Mesenteric fat pad (tissue), 1 donor: ENCODE measurements at places on chromosomes 6 and 20.
A peak's percentile ranks its signal among the peaks of the same experiment; 100 is the strongest.

GRCh38 chr6:43715056-43715788 is 27.6 kb upstream of the MRPS18A start:
- no peak for DNase-seq

GRCh38 chr20:62011403-62011790 is 54.3 kb downstream of the TAF4 start:
- DNase-seq, result no peak

GRCh38 chr20:63498960-63499337 is at the start of gene EEF1A2:
TSS of gene EEF1A2 (minus strand) at chr20:63499083. CDS start at chr20:63497763, 1,320 bp downstream.
- DNase-seq, result no peak

- DNase-seq, result no peak
These were observed 86.9 kb downstream of the CD109 start for GRCh38 chr6:73782911-73783310.

DNA sequence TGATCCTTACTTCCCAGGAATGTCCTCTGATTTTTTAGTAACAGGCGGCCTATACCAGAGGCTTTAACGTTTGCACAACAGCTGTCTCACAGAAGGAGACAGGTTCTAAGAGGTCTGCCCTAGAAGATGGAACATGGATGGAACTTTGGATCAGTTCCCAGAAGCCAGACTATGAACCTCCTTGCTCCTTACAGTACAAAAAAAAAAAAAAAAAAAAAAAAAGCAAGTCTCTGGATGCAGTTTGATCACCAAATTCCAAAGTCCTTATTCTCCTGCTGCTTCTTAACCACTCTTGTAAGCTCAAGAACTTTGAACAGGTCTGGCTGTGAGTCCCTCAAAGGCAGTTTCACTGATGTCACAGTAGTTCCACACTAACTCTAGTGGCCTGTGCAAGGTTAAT is 2.0 kb upstream of the TRMT11 start:
- no peak for DNase-seq

DNA sequence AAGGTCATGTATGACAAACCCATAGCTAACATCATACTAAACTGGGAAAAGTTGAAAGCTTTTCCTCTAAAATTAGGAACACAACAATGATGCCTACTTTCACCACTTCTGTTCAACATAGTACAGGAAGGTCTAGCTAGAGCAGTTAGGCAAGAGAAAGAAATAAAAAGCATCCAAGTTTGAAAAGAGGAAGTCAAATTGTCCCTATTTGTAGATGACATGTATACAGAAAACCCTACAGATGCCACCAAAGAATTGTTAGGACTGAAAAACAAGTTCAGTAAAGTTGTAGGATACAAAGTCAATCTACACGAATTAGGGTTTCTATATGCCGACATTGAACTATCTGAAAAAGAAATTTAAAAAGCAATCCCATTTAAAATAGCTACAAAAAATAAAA is 89.4 kb upstream of the GLP1R start:
- DNase-seq, result no peak

DNA sequence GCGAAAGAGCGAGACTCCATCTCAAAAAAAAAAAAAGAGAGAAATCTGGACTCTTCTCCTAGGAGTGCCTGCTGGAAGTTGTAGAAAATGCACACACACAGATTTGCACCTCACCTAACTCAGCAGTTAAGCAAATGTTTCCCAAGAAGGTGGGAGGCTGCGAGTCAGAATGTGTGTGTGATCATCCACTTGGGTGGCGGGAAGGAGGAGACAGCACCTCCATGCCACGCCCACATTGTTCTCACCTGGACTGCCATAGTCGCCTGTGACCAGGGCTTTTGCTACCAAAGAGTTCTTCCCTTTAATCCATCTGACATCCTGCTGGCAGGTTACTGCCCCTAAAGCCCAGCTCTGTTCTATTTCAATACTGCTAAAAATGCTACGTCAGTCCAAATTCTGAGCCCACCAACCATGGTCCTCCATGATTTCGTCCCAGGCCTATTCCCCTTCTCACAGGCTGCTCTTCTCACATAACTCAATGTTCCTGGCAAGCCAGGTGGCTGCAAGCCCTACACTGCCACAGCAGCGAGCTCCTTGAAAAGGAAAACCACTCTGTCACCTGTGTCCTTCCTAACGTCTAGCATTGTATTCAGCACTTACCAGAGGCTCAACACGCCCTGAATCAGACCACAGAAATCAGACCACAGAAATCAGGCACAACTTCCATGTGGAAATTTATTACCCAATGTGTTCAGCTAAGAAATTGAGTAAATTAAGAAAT is 77.5 kb downstream of the PSMG4 start:
- DNase-seq, result no peak

DNA sequence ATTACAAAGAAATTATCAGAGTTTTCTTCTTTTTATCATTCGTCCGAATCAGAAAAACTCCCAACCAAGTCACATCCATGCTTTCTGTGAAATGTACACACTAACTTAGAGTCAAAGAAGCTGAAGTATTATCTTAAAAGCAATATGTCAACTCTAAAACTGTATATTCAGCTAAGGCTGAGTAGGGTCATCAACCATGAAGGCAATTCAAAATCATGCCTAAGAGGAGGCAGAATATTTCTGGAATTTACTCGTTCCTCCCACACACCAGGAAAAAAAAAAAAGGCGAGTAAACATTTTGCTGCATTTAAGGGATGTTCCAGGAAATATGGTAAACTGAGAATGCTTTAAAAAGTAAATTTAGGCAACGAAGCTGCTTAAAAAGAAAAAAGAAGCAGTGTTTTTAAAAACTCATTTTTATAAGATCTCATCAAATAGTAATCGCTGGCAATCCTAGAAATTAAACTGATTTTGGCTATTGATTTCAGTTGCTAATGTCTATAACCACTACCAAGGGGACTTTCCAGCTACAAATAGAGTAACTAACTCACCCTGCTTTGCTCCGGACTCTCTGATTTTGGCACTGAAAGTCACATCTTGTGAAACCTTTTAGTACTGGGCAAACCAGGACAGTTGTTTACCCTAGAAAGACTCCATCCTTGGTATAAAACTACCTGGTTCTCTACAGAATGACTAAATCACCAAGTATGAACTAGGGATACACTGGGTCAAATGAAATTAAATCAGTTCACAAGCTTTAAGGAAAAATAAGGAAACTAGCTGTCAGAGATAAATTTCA is 82.8 kb downstream of the MBOAT1 start:
- no peak for DNase-seq

- DNase-seq, result no peak
These were observed 10.2 kb upstream of the MICAL1 start for GRCh38 chr6:109465772-109466171.

GRCh38 chr6:117469356-117469755 is 13.1 kb upstream of the DCBLD1 start:
- no peak for DNase-seq

DNA sequence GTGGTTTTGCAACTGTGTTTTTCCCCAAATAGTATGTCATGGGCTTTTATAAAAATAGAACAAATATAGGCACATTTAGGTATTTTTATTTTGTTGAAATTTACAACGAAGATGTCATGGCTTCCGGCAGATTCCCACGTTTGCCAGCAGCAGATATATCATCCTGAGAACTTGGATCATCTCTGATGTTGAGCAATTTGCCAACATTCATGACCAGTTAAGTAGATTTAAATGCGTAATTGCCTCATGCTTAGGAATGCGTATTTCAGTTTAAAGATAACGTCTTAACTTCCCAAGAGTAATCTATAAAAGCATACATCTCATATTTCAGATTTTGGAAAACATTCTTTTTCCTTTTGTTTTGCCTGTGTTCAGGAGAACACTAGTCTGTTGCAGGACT is 457.8 kb downstream of the QKI start:
- DNase-seq, result no peak

- no peak for DNase-seq
These were observed 230.1 kb upstream of the PRND start for GRCh38 chr20:4491643-4492042.

DNA sequence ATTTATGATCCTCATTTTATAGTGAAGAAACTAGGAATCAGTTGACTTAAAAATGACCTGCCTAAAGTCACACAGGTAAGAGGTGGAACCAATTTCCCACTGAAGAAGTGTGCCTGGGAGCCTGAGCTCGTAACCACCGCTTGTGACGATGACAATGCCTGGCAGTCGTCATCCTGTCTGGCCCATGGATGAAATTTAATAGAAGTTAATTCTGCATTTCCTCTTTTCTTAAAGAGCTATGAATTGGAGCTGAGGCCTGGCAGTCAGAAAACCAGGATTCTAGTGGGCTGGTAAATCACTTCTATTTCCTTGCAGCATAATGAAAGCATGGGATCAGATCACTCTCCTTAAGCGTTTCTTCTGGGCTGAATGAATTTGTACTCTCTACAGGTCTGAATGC is 200.0 kb upstream of the SGK1 start:
- DNase-seq, result no peak

- DNase-seq, result no peak
These were observed 9.6 kb upstream of the BAG2 start for GRCh38 chr6:57162516-57162915.

- peak; percentile 92 for DNase-seq
These were observed 2.0 kb upstream of the KCNB1 start for GRCh38 chr20:49484180-49485140.

GRCh38 chr6:89144354-89144906 is 1.4 kb upstream of the PM20D2 start:
- DNase-seq, result no peak

- DNase-seq, result peak; percentile 4
These were observed 22.3 kb upstream of the PXDC1 start for GRCh38 chr6:3773678-3774298.

- no peak for DNase-seq
These were observed 174.5 kb downstream of the WDR27 start for GRCh38 chr6:169527306-169527705.

DNA sequence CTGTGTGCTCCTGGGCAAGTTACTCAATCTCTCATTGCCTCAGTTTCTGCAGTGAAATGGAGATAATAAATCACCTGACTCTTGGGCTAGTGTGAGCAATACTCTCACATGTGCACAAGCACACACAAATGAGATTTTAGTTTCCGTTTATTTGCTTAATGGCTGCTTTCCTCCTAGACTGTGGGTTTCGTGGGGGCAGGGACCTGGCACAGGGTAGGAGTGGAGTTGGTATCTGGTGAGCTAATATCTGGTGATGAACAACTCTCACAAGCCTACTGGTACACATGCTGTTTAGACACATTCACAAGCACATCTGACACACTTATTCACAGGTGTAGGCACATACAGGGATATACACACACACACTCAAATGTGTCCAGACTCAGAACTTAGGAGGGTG is 73.8 kb downstream of the TOX2 start:
- DNase-seq, result no peak

- no peak for DNase-seq
These were observed 399.6 kb upstream of the SOX4 start for GRCh38 chr6:21193790-21194475.
